ENCODE measurements at places on chromosomes 4 and X.

DNA sequence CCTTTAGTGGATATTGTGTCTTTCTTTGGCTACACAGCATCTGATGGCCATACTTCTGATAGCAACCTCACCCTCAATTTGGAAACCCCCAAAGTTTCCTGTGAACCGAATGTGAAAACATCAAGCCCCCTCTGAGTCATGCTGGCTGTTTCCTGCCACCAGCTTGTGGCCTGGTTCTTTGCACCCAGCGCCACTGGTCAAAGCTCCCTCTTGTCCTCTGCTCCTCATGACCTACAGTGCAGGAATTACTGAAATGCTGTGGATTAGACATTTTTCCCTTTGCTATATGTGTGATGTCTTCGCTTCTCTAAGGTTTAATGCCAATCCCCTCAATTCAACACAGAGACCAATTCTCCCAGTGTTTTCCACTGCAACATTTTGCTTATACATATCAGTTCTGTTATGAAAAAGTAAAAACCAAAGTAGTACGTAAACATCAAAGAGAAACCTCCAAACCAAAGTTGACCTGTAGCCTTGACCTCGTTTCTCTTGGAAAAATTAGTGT lies 224.0 kb upstream of the TENM3 start:
- DNase-seq, result no peak

- DNase-seq, result no peak
Observed at GRCh38 chr4:1400831-1401408, 5.3 kb downstream of the NKX1-1 start.

GRCh38 chrX:82127228-82128123 lies 925.6 kb downstream of the SH3BGRL start:
- DNase-seq, result no peak

DNA sequence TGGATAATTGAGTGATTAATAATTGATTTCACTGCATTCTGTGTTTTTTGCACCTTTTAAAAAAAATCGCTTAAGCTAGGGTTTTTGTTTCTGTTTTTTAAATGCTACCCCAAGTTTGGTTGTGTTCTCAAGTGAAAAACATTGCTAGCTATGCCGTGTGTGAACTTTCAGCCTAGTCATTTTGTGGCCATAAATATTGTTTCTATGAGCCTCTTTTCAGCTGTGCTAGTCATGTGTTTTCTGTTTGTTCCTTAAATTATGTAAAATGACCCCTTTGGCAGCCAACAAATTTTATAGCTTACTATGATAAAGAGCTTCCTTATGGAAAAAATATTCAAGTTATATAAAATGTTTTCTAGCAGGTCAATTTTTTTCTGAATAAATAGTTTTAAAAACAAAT lies 59.1 kb downstream of the GALNT7 start:
- DNase-seq, result no peak

- DNase-seq, result no peak
Observed at GRCh38 chr4:90112715-90113114, 14.5 kb upstream of the CCSER1 start.

DNA sequence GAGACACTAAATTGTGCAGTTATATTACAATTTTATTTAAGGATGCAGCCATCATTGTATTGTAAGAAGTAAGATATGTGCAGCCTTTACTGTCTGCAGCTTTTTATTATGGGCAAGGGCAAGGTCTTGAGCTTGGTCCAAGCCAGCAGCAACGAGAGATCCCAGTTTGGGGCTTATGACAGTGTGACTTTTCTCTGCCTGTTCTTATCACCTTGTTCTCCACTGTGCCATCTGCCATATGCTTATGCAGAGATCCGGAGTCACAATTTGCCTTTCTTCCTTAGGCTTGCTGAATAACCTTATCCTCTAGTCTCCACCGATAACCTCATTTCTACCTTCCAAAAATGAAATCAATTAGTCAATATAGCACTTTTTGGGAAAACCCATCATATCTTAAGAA lies 30.4 kb downstream of the MAPK10 start:
- DNase-seq, result peak; percentile 3

GRCh38 chr4:96170198-96170597 lies 330.3 kb downstream of the PDHA2 start:
- no peak for DNase-seq

DNA sequence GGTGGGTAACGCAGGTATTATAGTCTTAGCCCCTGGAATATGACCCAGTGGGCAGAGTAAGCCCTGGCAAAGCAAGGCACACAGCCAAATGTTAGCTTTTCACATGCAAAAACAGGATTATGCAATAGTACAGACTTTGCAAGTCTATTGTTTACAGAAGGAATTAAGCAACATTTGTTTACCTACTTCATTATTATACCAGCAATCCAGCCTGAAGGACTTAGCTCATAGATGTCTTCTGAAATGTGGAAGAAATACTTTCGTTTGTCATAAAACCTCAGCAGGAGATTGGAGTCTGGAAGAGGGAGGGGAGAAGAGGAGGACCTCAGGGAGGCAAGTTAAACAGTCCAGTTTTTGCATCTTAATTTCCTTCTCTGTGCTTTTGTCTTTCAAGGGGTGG lies 226.7 kb upstream of the CENPE start:
- DNase-seq, result no peak

- no peak for DNase-seq
Observed at GRCh38 chr4:13928214-13928613, 300.7 kb upstream of the BOD1L1 start.

GRCh38 chrX:138638996-138639395 lies 72.5 kb downstream of the FGF13 start:
- DNase-seq, result no peak

DNA sequence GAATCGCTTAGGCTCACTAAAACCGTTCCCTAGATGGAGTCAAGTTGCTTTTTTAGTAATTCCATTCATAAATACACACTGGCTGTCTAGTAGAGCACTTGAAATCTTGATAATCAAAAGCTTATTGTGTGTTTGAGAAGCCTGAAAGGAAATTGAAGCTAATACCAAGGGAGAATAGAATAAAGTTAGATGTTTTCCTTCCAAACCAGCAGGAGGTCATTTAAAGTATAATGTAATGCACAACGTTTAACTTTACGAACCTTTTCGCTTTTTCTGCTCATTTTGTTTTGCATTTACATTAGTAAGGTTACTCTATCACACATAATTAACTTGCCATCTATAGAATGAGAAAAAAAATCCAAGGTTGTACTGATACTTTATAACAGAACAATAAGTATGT lies 440.9 kb downstream of the NKX6-1 start:
- DNase-seq, result no peak

- DNase-seq, result no peak
Observed at GRCh38 chr4:130484826-130485225, 1388.9 kb downstream of the C4orf33 start.

- no peak for DNase-seq
Observed at GRCh38 chrX:68832516-68833447, 4.0 kb downstream of the EFNB1 start.

GRCh38 chrX:22159071-22159470 lies 113.6 kb upstream of the CBLL2 start:
- no peak for DNase-seq

GRCh38 chr4:47641755-47642154 lies 156.7 kb downstream of the ATP10D start:
- peak; percentile 39 for DNase-seq

- DNase-seq, result no peak
Observed at GRCh38 chrX:16822723-16823122, 36.5 kb downstream of the TXLNG start.

DNA sequence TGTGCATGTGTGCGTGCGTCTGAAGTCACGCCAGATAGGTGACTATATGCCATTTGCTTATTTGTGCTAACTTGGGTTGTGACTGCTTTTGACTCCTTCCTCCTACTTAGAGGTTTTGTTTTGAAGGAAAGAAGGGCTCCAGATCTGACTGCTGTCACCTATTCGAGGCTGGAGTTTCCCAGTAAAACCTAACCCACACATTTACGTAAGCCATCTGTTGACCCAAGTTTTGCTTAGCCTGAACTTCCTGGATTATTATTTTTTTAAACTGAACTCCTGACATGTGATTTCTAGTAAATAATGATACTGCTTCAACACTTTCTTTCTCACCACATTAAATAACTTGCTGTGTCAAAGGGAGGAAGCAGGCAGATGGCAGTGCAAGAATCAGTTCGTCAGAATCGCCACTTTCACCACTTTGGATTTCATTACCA lies 41.5 kb downstream of the DTHD1 start:
- no peak for DNase-seq

DNA sequence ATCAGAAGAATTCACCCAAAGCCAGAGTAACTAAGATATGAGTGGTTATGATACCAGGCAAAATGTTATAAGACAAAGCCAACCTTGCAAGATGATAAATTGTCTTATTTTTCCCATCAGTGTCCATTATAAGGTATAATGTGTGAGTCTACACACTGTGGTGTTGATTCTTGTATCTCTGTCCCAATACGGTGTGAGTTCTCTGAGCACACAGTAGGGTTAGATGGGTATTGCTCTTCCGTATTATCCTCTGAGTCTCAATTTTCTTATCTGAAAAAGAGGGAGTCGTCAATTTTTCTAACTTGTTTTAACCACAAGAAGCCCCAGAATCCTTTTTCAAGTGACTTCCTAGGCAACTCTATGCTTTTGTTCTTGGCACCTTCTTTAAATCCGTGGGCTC lies 69.9 kb downstream of the HMGB2 start:
- DNase-seq, result no peak

GRCh38 chr4:3807822-3808496 lies 41.8 kb downstream of the ADRA2C start:
- peak; percentile 85 for DNase-seq

GRCh38 chr4:54209617-54210016 lies 19.5 kb upstream of the PDGFRA start:
- no peak for DNase-seq

DNA sequence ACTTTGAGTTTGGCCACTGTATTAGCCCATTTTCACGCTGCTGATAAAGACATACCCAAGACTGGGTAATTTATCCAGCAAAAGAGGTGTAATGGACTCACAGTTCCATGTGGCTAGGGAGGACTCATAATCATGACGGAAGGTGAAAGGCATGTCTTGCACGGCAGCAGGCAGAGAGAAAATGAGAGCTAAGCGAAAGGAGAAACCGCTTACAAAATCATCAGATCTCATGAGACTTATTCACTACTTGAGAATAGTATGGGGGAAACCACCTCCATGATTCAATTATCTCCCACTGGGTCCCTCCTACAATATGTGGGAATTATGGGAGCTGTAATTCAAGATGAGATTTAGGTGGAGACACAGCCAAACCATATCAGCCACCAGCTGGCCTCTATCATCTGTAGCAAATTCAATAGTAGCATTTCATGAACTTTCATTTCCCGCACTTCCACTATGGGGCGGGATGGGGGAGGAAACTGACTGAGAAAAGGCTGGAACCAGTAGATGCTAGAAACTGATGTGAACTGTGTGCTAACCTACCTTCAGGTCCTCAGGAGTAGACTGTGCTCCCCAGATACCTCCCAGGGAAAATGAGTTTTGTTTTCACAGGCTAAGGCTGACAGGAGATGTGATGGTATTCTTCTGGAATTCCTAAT lies 35.3 kb upstream of the LGI2 start:
- DNase-seq, result no peak

GRCh38 chr4:7285244-7286094 lies 93.1 kb downstream of the SORCS2 start:
- peak; percentile 72 for DNase-seq

DNA sequence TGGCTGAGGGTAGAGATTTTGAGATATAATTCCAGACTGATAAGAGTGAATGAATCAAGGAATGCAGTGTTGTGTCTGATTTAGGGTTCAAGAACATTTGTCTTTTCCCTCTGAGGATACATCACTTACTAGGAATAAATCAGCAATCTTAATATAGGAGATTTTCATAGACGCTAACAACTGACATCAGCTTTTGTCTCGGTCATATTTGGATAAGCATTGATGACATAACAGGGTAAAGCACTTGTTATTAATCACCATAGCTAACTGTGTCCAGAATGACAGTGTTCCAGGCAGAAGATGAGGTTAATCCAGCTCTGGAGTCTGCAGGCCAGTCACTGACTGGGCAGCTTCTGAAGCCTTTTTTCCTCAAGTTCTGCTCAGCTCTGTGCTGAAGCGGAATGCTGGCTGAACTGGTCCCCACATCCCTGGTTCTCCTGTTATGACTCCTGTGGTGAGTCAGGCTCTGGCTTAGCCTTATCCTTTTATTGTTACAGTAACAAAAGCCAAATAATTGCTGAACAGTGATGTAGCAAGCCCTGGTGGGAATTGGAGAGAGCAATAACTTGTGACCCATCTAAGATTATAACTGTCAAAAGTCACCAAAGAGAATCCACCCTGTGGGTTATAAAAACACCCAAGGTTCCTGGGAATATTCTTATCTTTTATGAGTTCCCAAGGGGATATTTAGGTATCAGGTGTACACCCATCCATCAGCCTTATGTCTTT lies 41.8 kb downstream of the FNIP2 start:
- peak; percentile 22 for DNase-seq

DNA sequence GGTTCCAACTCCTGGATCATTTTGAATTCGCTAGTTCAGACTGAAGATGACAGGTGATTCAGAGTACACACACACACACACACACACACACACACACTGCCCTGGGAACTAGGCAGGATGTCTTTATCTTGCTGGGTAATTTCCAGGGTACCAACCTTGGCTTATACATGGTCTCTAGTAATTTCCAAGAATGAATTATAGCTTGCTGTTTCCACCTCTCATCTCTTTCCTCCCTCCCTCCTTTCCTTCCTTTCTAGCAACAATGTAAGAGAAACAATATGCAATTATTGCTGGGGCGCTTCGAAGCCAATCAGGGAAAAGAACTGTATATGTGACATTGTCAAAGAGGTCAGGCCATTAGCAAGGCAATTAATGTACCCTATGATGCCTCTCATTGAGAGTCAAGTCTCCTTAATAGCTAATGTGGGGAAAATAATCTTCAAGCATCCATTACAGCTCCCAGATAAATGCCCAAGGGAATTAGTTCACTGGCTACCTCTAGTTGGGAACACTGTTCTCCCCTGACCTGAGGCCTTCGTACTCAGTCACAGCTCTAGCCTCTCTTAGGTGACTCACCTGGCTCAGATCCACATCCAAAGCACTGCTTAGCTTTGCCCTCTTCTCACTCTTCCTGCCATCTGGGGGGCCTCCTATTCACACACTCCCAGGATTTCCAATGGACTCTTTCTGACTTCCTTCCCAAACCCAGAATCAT lies 311.5 kb downstream of the PPP1R2C start:
- no peak for DNase-seq

DNA sequence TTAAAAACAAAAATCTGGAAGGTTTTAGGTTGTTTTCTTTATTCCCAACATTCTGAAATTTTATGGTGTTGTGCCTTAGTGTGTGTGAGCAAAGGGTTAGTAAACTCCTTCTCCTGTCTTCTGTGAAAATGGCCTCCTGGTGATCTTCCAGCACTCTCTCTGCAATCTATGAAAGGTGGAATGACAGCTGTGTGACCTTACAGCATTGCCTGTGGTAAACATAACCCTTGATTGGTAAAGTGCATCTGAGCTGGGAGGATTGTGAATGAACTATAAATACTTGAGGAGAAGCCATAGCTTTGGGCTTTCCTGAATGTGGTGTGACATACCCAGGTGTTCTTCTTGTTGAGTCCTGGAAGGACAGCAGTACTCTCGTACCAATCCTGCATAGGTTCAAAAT lies 10.0 kb downstream of the ART3 start:
- DNase-seq, result no peak

- no peak for DNase-seq
Observed at GRCh38 chr4:154044108-154044531, 255.2 kb upstream of the SFRP2 start.
